Thyroid gland (tissue), 4 donors: ENCODE measurements at places on chromosomes 2 and 18. TPM values are rescaled to one million over a fixed set of nuclear protein-coding genes. Genes with fewer than 3 reads are reported as not detected.

- no peaks in the 10 kb centered on the region for H3K4me1 ChIP-seq
- no peaks in the 10 kb centered on the region for H3K36me3 ChIP-seq
- no peak for DNase-seq
- H3K27ac ChIP-seq: no peak overlapping the region
- no peak overlapping the region for H3K4me3 ChIP-seq
- no peaks in the 10 kb centered on the region for H3K27me3 ChIP-seq
These were observed 143.7 kb upstream of the TMEM200C start for GRCh38 chr18:6039055-6039454.

DNA sequence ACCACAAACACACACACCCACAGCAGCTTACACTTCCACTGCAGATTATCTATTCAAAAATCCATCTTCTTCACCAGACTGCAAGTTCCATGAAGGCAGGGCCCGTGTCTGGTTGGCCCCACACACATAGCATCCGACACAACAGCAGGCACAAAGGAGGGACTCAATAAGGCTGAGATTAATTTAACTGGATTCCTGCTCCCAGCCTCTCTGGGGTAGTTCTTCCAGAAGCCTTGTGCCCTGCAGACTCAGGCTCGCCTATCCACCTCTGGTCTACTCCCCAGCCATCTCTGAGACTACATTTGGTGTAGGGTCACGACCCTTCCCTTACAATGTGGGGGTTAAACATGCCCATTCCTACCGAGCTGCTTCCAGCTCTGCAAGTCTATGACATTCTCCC is 57.7 kb downstream of the TRABD2A start:
- no peak overlapping the region for H3K27ac ChIP-seq
- no peaks in the 10 kb centered on the region for H3K36me3 ChIP-seq
- no peaks in the 10 kb centered on the region for H3K4me1 ChIP-seq
- H3K4me3 ChIP-seq: no peak overlapping the region
- H3K27me3 ChIP-seq: no peaks in the 10 kb centered on the region

DNA sequence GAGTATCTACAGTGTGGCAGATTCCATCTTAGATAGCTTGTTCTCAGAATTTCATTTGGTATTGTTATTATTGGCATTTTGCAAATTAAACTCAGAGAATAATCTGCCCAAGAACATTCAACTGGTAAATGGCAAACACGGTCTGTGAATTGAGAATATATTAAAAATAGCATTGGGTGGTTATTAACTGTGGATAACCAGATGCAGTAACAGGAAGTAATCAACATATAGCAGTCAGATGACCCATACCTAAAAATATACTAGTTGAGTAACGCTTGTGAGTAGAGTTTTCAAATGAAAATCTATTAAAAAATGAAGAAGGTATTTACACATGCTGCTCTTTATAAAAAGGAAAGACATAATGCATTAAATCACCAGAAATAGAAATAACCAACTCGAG is 129.5 kb downstream of the ZNF804A start:
- DNase-seq: no peak
- no peak overlapping the region for H3K4me3 ChIP-seq
- H3K27me3 ChIP-seq: no peaks in the 10 kb centered on the region
- no peaks in the 10 kb centered on the region for H3K36me3 ChIP-seq

Gene DGUOK
- total RNA-seq: 47.4 TPM

DNA sequence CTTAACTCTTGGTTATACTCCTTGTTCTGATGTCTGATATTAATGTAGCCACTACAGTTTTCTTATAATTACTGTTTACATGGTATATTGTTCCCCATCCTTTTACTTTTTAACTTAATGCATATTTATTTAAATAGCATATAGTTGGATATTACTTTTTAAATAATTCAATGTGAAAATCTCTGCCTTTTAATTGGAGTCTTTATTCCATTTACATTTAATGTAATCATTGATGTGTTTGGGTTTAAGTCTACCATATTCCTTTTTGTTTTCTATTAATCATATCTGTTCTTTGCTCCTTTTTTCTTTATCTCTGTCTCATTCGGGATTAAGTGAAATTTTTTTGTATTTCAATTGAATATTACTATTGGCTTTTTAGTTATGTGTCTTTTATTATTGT is 109.1 kb downstream of the MTX2 start:
- no peaks in the 10 kb centered on the region for H3K4me1 ChIP-seq
- H3K27ac ChIP-seq: no peak overlapping the region
- no peak for DNase-seq
- H3K36me3 ChIP-seq: no peaks in the 10 kb centered on the region
